ENCODE measurements at places on chromosomes 5 and 9. TPM values are rescaled to one million over a fixed set of nuclear protein-coding genes. Genes with fewer than 3 reads are reported as not detected.

PCDHGA1 gene
- total RNA-seq, result 0.38 TPM

TAF11L7 gene
- not detected for total RNA-seq

SIT1 gene
- total RNA-seq, result not detected

LRRC70 gene
- 1.2 TPM for total RNA-seq

RNF183 gene
- total RNA-seq, result not detected

REXO4 gene
- total RNA-seq, result 27.8 TPM

PLPPR1 gene
- total RNA-seq, result not detected

DOLPP1 gene
- total RNA-seq, result 8.2 TPM

RASEF gene
- total RNA-seq, result under 0.01 TPM

PCDHGA6 gene
- 3.1 TPM for total RNA-seq

SH3RF2 gene
- 1.5 TPM for total RNA-seq

NTRK2 gene
- 2.3 TPM for total RNA-seq

CD72 gene
- 0.19 TPM for total RNA-seq

CARTPT gene
- total RNA-seq, result not detected

SLC28A3 gene
- 1.1 TPM for total RNA-seq

NUTM2F gene
- not detected for total RNA-seq

SLC6A19 gene
- total RNA-seq, result not detected

TMEM215 gene
- not detected for total RNA-seq

SOHLH1 gene
- not detected for total RNA-seq

ARHGEF37 gene
- total RNA-seq, result 8.2 TPM

ENHO gene
- not detected for total RNA-seq

AGXT2 gene
- total RNA-seq, result not detected

CNTNAP3 gene
- total RNA-seq, result 2.9 TPM

KIF27 gene
- total RNA-seq, result 4.5 TPM

PAXX gene
- total RNA-seq, result 23.6 TPM

TNFSF8 gene
- total RNA-seq, result not detected

CCDC187 gene
- under 0.01 TPM for total RNA-seq

SLIT3 gene
- 3.1 TPM for total RNA-seq

ADGRD2 gene
- total RNA-seq, result not detected

PTGES gene
- 9.0 TPM for total RNA-seq

FBXW11 gene
- total RNA-seq, result 110 TPM

LCN1 gene
- under 0.01 TPM for total RNA-seq

WDR31 gene
- total RNA-seq, result 1.3 TPM

LCN9 gene
- not detected for total RNA-seq

PCDHB12 gene
- 0.28 TPM for total RNA-seq

PLGRKT gene
- 9.0 TPM for total RNA-seq

FAM169A gene
- 0.19 TPM for total RNA-seq

FOXI1 gene
- total RNA-seq, result under 0.01 TPM

COL5A1 gene
- total RNA-seq, result 254 TPM
